ENCODE measurements at places on chromosomes 6 and 20.

DNA sequence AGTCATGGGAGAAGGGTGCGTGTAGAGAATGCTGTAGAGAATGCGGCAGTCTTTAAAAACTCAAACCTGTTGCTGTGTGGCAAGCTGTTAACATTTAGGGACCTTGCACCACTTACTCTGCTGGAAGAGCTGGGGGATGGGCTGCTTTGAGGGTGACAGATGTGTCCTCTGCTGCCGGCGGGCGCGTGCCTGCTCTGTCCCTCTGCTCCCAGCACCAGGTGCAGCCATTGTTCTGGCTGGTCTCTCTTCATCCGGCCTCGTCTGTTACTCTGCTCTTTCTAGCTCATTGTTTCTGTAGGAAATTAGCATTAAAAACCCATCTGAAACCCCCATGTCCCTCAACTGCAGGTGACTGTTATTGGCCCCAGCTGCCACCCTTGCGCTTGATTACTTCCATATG lies 78.5 kb downstream of the CBFA2T2 start:
- no peak for DNase-seq

DNA sequence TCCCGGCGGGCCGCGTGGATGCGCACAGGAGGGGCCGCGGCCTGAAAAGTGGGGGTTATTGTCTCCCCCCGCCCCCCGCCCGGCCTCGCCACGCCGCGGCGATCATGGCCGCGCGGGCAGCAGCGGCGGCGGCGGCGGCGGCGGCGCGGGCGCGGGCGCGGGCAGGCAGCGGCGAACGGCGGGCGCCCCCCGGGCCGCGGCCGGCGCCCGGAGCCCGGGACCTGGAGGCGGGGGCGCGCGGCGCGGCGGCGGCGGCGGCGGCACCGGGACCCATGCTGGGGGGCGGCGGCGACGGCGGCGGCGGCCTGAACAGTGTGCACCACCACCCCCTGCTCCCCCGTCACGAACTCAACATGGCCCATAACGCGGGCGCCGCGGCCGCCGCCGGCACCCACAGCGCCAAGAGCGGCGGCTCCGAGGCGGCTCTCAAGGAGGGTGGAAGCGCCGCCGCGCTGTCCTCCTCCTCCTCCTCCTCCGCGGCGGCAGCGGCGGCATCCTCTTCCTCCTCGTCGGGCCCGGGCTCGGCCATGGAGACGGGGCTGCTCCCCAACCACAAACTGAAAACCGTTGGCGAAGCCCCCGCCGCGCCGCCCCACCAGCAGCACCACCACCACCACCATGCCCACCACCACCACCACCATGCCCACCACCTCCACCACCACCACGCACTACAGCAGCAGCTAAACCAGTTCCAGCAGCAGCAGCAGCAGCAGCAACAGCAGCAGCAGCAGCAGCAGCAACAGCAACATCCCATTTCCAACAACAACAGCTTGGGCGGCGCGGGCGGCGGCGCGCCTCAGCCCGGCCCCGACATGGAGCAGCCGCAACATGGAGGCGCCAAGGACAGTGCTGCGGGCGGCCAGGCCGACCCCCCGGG lies 637 bp downstream of the ARID1B start:
- DNase-seq: peak; percentile 84

GRCh38 chr6:84804720-84805119 lies 40.3 kb upstream of the TBX18 start:
- DNase-seq: no peak

GRCh38 chr20:1119524-1119923 lies 1.1 kb downstream of the PSMF1 start:
- no peak for DNase-seq

- DNase-seq: no peak
These were observed 41.3 kb upstream of the SNAP25 start for GRCh38 chr20:10177326-10177725.

DNA sequence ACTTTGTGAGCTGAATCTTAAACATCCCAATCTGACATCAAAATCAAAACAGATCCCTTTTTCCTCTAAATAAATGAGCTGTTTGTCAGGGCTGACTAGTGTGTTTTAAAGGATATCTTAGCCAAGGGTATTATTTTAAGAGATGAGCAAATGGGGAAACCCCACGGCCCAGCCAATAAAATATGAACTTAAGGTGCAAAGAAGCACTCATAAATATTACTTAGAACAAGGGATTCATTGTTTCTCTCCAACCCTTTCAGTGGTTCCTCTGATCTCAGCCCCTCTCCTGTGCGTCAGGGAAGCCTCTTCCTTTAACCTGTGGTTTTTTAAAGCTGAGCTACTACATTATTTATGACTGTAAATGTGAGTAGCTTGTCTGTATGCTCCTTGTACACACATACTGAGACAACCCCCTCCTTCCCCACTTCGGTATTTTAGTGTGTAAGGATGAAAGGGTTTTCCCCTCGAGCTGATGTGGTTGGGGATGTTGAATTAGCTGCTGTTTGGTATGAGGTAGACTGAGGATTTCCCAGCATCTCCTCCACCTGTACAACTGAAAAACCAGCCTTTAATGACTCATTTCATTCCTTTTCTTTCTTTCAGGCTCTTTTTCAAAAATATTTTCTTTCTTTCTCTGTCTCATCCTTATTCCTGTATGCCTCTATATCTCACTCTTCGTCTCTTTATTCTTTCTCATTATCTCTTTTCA lies 6.5 kb downstream of the BMP5 start:
- no peak for DNase-seq

DNA sequence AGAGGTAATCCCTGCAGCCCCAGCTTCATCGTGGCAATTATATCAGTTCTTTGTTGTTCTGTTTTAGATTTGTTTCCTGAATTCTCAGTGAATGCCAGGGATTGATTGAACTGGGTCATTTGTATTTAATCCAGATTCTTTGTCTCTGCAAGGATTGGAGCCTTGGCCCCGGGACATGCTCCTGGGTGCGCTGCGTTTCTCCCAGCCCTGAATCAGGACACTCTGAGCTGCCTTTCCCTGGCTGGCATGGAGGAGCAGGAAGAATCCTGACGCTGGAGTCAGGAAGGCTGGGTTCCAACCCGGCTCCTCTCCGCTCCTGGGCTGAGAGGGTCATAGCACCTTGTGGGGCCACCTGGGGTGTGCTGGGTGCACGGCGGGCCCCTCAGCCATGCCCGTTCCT lies 545.6 kb downstream of the QKI start:
- no peak for DNase-seq

DNA sequence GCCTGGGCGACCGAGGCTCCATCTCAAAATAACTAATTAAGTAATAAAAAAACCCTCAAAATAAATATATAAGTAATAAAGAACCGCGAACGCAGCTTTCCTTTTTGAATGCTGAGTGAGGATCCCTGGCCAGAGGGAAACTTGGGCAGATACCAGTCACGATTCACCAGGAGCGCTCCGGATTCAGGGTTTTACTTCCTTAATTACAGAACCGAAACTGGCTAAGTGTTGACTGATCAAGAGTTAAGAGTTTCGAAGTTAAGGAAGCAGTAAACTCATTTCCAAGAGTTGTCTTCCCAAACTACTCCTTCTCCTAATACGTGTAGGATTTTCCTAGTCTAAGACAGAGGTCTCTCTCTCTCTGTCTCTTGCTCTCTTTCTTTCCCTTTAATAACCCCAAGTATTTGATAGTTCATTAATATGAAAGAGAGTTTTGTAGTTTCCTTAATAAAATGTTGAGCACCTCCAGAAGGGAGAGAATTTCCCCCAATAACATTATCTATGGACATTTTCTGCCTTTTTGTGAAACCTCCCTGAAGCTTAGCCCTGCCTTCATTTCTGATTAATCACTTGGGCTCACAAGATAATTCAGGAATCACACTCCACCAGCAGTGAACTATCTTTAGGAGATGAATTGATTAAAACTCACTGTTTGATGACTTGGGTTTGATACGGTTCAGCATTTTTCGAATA lies 61.4 kb upstream of the ZNF217 start:
- no peak for DNase-seq

DNA sequence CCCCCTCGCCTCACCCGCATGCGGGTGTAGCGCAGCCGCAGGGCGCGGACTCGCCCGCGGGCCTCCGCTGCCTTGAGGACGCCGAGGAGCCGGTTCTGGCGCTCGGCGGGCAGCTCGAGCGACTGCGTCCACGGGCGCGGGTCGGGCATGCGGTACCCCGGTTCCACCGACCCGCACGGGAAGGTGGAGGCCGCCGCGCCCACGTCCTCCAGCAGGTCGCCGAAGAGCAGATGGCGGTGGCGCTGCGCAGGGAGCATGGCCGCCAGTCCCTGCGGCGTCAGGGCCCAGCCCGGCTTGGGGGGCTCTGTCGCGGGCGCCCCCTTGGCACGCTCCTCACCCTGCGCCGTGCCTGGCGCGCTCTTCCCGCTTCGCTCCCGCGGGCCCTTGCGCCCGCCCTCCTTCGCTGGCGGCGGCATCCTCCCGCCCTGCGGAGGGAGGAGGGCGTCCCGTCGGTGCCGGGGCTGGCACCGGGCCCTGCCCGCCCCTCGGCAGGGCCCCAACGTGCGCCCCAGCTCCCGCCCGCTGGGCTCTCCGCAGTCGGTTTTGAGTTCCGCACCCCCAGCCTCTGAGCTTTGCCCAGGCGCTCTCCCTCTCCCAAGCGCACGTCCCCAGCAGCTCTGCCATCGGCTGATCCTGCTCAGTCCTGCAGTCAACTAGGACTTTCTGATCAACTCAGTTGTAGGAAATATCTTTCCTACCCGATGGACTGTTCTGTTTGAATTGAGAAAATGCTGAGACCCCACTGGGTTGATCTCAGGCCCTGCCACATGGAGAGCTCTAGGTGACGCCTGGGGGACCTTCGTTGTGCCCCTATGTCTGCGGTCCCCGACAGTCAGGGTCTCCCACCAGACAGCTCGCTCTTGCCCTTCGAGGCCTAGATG lies at the start of gene LKAAEAR1:
Gene LKAAEAR1, minus strand, starts transcription at position 595 of the 881 bp plus-strand sequence. Its CDS starts 179 bp downstream, at position 416.
- DNase-seq: no peak

DNA sequence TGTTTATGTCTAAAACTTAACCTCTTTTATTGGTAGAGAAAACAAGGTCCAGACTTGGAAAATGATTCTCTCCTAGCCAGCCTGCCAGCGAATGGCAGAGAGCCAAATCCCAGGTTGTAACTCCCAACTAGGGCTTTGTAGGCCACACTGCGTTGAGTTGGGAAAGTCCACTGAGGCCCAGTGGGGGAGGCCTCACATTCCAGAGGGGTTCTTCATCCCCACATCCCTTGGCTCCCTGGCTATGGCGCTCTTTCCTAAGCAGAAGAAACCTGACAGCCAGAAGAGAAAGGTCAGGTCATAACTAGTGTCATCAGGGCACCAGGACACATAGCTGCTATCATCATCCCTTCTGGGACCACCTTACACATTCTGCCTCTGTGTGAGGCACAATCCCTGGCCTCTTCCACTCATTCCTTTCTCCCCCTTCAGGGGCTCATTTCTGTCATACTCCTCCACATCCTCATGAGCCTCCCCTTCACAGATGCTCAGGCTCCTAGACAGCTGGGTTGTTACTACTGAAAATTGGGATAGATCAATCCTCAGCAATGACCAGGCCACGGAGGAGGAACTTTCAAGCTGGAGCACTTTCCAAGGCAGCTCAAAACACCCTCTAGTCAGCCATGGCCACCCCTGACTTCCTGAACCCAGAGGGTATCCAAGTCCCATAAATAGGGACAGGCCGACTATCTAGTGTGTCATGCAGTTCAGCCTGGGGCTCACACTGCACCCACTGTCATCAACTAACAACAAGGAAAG lies 48.6 kb downstream of the TCP11 start:
- no peak for DNase-seq

Measured in CD8-positive, alpha-beta T cell (primary cell).